ENCODE measurements at places on chromosomes 1 and 21.

DNA sequence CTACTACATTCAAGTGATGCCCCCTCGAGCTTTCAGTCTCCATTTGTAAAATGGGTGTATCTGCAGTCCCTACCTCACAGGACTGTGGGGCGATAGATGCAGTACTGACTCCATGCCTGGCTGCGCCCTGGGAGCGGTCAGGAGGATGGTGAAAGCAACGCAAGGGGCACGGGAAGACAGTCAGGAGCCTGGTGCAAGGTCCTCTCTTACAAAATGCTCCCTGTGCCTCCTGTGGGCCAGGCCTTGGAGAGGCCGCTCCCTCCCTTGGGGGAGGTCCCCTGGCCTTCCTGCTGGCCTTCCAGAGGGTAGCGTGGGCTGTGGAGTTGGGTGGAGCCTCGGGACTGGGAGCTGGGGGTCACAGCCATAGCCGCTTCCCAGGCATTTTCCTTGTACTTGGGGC, 21.6 kb downstream of the FAM151A start:
- no peak for DNase-seq

DNA sequence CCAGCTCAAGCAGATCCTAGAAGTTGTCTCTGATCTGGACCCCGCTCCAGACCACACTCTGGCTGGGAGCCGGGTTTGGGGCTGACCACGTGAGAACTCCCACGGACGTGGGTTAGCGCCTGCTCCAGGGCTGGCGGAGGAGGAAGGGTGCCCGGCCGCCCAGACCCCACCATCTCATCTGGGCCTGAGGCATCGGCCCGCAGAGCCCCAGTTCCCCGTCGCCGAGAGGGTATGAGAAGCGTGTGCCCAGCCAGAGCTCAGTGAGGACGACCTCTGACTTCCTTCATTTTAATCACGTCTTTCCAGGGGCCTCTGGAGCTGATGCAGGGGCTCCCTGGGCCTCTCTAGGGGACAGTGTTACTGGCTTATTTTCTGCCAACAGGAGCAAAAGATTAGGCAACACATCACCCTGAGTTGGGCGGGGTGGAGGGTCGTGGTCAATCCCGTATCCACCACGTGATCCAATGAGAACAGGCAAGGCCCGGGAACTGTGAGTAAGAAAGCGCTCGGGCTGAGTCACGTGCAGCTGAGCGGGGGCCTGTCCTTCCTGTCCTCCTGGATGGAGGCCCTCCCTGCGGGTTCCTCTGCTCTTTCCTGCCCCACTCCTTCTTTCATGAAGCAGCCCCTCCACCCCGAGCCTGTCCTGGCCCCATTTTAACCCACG, 81.1 kb downstream of the SIK1 start:
- peak; percentile 90 for DNase-seq

DNA sequence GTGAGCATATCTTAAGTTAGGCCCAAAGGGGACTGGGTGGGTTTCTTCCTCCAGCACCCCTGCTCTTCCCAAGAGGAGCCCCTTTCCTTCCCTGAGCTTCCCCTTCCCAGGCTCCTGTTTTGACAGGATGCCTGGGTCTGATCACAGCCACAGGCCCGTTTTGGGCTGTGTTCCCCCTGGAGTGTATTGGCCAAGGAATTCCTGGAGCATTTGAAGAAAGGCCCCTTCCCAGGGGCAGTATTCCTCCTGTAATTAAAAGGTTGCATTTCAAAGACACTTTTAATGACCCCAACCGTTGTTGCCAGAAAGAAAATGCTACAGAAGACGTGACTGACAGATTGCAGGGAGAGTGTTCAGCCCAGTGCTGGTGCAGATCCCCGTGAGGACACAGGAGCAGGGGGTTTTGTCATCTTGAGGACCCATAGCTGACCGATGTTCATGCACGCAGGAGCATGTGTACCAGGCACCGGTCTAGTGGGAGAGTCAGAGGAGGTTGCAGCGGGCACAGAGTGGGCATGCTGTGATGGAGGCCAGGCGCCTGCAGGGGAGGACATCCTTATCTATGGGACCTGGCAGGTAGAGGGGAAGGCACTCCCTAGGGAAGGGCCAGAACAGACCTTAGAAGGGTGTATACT, 19.3 kb upstream of the LBR start:
- no peak for DNase-seq

- peak; percentile 1 for DNase-seq
These were observed 546.2 kb upstream of the ADGRL2 start for GRCh38 chr1:81254560-81254959.

- no peak for DNase-seq
These were observed 50.2 kb downstream of the ST3GAL3 start for GRCh38 chr1:43757343-43758053.

DNA sequence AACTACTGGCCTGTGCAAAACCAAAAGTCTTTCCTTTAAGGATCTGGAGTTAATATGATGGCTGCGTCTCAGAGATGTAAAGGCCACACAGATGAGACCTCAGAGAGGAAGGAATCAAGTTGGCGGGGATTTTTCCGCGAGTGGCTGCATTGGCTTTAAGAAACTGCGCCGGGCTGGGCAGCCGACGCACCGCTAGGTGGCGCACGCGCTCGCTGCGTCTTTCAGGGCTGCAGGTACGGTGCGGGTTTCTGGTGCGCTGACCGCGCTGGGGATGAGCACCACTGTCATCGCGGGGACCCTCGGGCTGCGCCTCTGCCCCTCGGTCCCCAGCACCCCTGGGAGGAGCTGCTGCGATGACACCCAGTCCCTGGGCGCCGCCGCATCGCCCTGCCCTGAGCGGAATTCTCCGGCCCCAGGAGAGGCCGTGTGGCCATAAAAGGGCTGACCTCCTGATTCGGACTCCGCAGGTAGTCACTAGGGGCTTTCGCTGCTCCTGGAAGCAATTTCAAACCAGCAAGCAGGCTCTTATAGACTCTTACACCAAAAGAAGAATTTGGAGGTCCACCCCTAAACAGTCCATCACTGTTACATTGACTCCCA, 241.0 kb downstream of the KCNJ6 start:
- DNase-seq = peak; percentile 40

GRCh38 chr21:35328856-35329455, 279.9 kb upstream of the RUNX1 start:
- DNase-seq = no peak

DNA sequence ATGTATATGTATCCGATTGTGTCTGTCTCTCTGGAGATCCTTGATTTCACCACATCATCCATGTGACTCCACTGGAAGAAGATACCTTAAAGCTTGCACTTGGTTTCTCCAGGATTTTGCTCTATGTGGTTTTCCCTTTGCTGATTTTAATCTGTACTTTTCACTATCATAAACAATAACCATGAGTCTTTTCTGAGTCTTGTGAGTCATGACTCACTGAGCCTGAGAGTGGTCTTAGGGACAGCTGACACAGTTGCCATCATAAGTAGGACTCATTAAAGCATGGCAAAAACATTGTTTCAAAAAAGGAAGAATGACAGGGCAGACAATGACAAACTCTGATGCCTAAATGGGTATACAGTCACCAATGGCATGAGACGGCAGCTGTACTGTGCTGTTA, 226.2 kb downstream of the AKT3 start:
- peak; percentile 82 for DNase-seq

DNA sequence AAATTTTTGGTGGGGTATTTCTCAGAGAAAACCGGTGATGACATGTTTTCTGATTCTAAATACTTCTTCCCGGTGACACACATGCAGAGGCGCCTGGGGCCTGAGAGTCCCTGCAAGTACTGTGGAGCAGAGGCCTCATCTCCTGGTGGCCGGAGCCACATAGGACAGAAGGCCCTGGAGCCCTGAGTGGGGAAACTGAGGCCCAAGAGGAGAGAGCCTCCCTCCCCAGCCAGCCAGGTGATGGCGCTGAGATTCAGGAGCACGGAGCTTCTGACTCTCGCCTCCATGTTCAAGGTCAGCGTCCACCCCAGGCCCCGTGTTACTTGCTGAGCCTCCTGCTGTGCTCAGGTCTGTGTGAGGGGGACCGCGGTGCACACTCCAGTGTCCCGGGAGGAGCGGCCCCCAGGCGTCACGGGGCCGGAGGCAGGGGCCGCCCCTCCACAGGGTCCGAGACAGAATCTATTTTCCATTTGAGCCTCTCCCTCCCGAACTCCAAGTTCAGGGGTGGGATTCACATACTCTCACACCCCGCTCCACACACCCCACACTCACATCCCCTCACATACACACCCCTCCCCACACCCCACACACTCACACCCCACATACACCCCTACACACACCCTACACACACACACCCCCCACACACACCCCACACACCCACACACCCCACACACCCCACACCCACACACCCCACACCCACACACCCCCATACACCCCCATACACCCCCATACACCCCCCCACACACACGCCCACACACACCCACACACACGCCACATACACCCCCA, 43.8 kb downstream of the SLX9 start:
- no peak for DNase-seq

- DNase-seq = no peak
These were observed 93.8 kb downstream of the SYT2 start for GRCh38 chr1:202616355-202616915.

DNA sequence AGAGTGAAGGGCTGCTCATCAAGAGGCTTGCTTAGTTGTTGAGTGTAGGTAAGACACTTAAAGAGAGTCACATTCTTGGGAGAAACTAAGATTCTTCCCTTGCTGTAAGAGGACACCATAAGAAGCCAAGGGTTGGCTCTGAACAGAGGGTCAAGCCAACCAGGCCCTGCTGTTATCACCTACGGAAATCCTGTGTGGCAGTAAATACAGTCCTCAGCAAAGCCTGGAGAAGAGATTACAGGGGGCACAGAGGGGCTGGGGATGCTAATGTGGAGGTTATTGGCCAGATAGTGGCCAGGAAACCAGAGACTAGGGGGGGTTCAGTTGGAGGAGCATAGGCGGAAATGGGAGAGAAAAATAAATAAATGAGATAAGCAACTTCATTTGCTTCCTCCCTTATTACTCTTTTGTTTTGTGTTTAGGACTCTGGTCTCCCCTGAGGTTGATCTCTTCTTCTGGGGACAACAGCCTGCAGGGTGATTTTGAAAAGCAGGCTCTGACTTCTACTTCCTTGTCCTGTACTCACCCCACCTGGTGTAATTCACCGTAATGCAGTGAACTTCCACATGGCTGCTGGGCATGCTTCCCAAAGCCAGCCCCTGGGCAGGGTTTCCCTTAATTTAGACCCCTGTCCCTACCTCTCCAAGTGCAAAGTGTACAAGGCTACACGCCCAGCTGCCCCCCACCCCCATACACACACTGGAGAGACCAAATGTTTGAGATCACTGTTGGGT, 40.9 kb downstream of the MTARC1 start:
- DNase-seq = no peak
